Esophagus muscularis mucosa (tissue), 4 donors: ENCODE measurements at places on chromosomes 1 and 21. TPM values are rescaled to one million over a fixed set of nuclear protein-coding genes. Genes with fewer than 3 reads are reported as not detected.
A peak's percentile ranks its signal among the peaks of the same experiment; 100 is the strongest.

The KRTAP11-1 gene
- total RNA-seq: not detected

The RRP15 gene
- total RNA-seq: 7.9 TPM

The GPR157 gene
- 2.5 TPM for total RNA-seq

The AADACL4 gene
- total RNA-seq: not detected

The NBPF26 gene
- total RNA-seq: 12.0 TPM

- DNase-seq: no peak
- H3K36me3 ChIP-seq: no peaks in the 10 kb centered on the region
- H3K27ac ChIP-seq: no peak overlapping the region
- no peak overlapping the region for H3K4me3 ChIP-seq
- peaks cover 61% of the 10 kb centered on the region for H3K4me1 ChIP-seq
- no peaks in the 10 kb centered on the region for H3K27me3 ChIP-seq
Observed at GRCh38 chr1:18934205-18935000, 22.1 kb downstream of the IFFO2 start.

- H3K36me3 ChIP-seq: no peaks in the 10 kb centered on the region
- no peaks in the 10 kb centered on the region for H3K27me3 ChIP-seq
- H3K4me1 ChIP-seq: peaks cover 71% of the 10 kb centered on the region
- H3K4me3 ChIP-seq: no peak overlapping the region
- H3K27ac ChIP-seq: no peak overlapping the region
- no peak for DNase-seq
Observed at GRCh38 chr1:115677182-115677555, 35.4 kb downstream of the VANGL1 start.

DNA sequence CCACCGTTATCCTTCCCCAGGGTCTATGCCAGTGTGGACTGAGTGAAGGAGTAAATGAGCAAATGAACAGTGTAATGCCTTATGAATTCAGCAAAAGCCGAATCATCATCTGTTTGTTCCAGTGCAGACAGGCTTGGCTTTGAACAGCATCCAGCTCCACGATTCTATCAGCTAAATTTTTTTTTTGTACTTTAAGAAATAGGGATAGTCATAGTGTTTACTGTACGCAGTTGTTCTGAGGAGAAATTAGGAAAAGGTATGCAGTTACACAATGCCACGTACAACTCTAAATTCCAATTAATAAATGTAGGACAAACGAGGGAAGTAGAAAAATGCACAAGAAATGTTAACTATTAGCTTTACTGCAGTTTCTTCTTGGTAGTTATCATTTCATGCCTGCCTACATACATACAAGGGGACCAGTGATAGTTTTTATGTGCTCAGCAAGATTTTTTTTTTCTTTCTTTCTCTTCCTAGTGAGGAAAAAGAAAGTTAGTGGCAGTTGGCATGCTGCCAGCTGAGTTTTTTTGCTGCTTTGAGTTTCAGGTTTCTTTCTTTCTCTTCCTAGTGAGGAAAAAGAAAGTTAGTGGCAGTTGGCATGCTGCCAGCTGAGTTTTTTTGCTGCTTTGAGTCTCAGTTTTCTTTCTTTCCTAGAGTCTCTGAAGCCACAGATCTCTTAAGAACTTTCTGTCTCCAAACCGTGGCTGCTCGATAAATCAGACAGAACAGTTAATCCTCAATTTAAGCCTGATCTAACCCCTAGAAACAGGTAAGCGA, at the start of gene IFI44L:
Gene IFI44L, plus strand, starts transcription at position 646 of the 777 bp plus-strand sequence. CDS start 7,468 bp downstream, outside the sequence.
- H3K4me3 ChIP-seq: peak within 1 kb of the TSS; percentile 47
- H3K27ac ChIP-seq: peak within 1 kb of the TSS; percentile 74
- no peaks in the 10 kb centered on the region for H3K36me3 ChIP-seq

DNA sequence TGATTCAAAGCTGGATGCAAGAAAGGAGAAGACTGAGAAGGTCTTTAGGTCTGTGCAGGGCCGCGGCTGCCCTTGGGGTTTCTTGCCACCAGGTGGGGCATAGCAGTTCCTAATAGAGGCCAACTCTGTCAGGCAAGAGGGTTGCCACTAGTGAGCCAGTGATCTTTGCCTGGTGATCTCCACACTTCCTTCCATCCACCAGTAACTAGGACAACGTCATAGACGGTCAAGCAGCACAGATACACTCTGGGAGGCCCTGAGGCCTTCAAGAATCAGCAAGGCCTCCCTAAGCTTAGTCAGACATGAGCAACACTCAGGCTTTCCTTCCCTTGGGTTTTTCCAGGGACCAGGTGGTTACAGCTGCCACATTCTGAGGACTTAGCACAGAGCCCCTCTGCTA, 32.9 kb upstream of the ATP2B4 start:
- H3K27ac ChIP-seq: no peak overlapping the region
- DNase-seq: no peak
- H3K36me3 ChIP-seq: no peaks in the 10 kb centered on the region
- H3K4me1 ChIP-seq: peaks cover 56% of the 10 kb centered on the region
- H3K27me3 ChIP-seq: no peaks in the 10 kb centered on the region

- no peaks in the 10 kb centered on the region for H3K36me3 ChIP-seq
- H3K27me3 ChIP-seq: no peaks in the 10 kb centered on the region
- DNase-seq: no peak
- peak overlapping the region; percentile 10 for H3K27ac ChIP-seq
- H3K4me3 ChIP-seq: no peak overlapping the region
Observed at GRCh38 chr21:35197992-35198431, 148.9 kb upstream of the RUNX1 start.

DNA sequence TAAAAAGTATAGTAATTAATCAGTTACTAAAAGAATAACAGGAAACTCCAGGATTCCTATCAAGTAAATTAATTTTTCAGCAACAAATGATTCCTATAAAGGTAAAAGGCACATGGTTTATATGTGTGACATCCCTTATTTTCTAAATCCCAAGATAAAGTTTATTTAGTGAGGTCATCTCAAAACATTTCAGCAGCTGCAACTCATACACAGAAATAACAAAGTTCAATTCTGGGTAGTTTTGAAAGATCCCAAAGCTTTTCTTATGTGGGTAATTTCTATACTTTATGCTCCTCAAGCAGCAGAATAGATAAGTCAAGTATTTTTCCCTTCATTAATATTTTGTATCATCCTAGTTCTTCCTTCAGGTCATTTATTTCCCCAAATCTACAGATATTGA, 117.7 kb downstream of the EIF4G3 start:
- no peaks in the 10 kb centered on the region for H3K4me1 ChIP-seq
- H3K36me3 ChIP-seq: no peaks in the 10 kb centered on the region
- no peaks in the 10 kb centered on the region for H3K27me3 ChIP-seq
- H3K4me3 ChIP-seq: no peak overlapping the region
- H3K27ac ChIP-seq: no peak overlapping the region

GRCh38 chr1:105865546-105865945, 1190.9 kb upstream of the PRMT6 start:
- no peaks in the 10 kb centered on the region for H3K36me3 ChIP-seq
- no peak overlapping the region for H3K4me3 ChIP-seq
- no peaks in the 10 kb centered on the region for H3K27me3 ChIP-seq
- no peaks in the 10 kb centered on the region for H3K4me1 ChIP-seq
- no peak overlapping the region for H3K27ac ChIP-seq
- DNase-seq: no peak

DNA sequence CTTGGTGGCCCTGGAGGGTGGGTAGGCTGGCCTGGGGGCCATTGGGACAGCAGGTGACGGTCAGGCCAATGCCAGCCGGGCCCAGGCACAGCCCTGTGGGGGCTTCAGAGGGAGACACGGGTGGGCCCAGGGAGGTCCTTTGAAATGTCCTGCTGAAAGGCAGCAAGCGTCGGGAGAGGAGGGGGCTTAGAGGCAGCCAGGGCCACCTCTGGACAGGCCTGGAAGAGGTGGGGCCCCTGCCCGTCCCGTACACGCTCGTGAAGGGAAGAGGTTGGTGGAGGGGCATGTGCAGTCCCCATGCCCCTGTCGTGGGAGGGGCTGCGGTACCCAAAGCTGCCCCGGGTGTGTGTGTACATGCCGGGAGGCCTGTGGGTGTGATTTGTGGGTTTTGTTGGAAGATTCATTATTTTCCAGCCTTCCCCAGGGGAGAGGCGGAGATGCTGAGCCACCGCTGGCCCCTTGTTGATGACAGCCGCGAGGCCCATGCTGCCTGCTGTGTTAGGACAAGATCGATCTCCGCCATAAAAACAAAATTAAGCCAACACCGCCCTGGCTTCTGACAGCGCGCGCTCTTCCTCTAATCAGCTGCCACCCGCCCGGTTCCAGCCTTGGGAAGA, 3.4 kb upstream of the PLCH2 start:
- H3K4me3 ChIP-seq: no peak overlapping the region
- no peak for DNase-seq
- H3K27ac ChIP-seq: no peak overlapping the region
- H3K27me3 ChIP-seq: peaks cover 3% of the 10 kb centered on the region
- H3K36me3 ChIP-seq: no peaks in the 10 kb centered on the region

GRCh38 chr1:110872745-110873720, at the start of gene CD53:
Gene CD53 (plus strand): TSS chr1:110873148. CDS start chr1:110891409, 18,261 bp downstream.
- H3K36me3 ChIP-seq: no peaks in the 10 kb centered on the region
- H3K4me1 ChIP-seq: no peaks in the 10 kb centered on the region
- no peak for DNase-seq
- H3K27ac ChIP-seq: peak within 1 kb of the TSS; percentile 42

- H3K27ac ChIP-seq: no peak overlapping the region
- no peak for DNase-seq
- H3K4me1 ChIP-seq: no peaks in the 10 kb centered on the region
- H3K27me3 ChIP-seq: no peaks in the 10 kb centered on the region
- H3K4me3 ChIP-seq: no peak overlapping the region
Observed at GRCh38 chr1:66464802-66465201, 69.2 kb upstream of the SGIP1 start.

DNA sequence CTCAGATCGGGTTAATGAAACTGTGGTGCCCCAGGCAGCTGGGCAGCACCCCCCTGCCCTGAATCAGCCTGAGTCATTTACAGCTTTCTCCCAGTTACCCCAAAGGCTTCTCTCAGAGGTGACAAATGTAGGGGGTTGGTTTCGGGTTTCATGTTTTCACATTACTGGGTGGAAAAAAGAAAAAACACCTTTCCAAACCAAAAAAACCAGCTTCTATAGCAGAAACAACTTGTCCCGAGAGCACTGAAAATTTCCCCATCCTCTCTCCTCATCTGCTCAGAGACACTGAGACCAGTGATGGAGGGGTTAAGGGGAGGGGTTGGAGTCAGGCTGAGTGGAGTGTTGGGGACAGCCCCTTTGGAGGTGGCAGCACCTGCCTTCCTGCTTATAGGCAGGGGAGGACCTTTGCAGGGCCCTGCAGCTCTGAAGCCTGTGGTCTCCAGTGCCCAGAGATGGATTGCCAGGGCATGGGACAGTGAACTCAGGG, 15.6 kb downstream of the UTP11 start:
- no peak for DNase-seq
- peaks cover 26% of the 10 kb centered on the region for H3K36me3 ChIP-seq
- no peaks in the 10 kb centered on the region for H3K27me3 ChIP-seq
- no peak overlapping the region for H3K27ac ChIP-seq

GRCh38 chr1:78168306-78168705, 122.5 kb downstream of the GIPC2 start:
- no peak for DNase-seq
- H3K27me3 ChIP-seq: no peaks in the 10 kb centered on the region
- H3K4me3 ChIP-seq: no peak overlapping the region
- no peaks in the 10 kb centered on the region for H3K36me3 ChIP-seq
- H3K27ac ChIP-seq: no peak overlapping the region

DNA sequence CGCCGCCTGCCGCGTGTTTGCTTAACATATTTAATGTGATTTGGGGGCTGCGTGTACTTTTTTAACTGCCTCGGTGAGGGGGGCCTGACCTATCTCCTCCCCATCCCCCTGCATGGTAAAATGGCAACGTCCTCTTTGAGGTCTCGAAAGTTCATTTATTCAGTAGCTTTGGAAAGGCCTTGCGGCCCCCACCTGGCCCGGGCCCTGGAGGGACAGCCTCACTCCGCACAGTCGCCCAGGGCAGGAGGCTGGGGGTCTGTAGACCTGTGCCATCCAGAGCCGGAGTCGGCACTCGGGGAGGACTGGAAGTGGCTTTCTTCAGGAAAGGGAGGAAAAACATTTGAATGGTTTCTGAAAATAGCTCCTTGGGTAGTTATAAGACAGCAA, 38.0 kb upstream of the ACTRT2 start:
- DNase-seq: no peak
- H3K27ac ChIP-seq: peak overlapping the region; percentile 18
- no peaks in the 10 kb centered on the region for H3K36me3 ChIP-seq
- peaks cover 60% of the 10 kb centered on the region for H3K27me3 ChIP-seq
